Occipital lobe (tissue), 3 donors: ENCODE measurements at places on chromosomes 7 and 10.

DNA sequence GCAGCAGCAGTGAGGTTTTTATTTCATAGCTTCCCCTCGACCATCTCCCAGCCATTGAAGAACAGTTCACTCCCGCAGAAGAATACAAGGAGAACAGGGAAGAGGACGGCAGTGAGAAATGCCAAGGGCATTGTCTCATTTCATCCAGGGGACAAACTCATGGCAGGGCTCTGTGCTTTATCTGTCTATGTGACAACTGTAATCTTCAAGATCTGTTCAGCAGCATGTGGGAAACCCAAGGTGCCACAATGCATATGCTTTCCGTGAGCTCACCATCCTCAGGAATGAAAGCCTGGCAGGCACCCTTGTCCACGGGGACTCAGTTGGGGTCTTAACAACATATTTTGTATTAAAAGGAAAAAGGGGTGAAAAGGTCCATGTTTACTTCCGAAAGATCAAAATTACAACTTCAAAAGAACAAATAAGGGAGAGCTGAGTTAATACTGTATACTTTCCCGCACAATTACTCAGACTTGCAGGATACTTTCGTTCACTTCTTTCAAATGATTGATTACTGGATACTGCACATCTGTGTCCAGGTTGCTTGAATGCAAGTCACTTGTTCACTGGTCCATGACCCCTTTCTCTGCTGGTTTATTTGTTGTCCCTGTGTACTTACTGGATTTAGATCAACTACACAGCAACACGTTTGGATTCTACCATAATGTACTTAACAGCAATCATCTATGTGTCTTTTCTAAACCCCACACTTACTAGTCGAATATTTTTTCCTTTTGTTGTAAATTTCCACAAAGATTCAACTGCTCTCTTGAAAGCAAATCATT is 90.1 kb upstream of the ATP6V0A4 start:
- DNase-seq, result no peak

- no peak for DNase-seq
Measured at GRCh38 chr7:13604178-13604577, 385.3 kb downstream of the ETV1 start.

- no peak for DNase-seq
Measured at GRCh38 chr7:157613575-157614322, 276.9 kb downstream of the DNAJB6 start.

GRCh38 chr10:71314028-71314693 is 4.9 kb upstream of the SLC29A3 start:
- DNase-seq, result peak; percentile 14

DNA sequence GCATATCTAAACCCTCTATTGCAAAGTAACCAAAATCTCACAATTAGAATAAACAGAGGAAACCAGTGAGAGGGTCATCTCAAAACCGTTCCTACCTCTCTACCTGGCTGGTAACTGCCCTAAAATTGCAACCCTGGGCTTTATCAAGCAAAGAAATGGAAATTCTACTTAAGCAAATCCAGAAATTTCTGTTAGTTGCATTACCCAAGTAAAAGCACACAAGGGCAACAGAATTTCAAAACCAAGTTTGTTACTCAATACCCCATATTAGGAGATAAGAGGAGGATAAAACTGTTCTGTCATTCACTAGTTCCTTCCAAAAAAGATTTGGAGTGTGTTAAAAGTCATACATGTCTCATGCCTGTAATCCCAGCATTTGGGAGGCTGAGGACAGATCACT is 195.3 kb downstream of the FAM107B start:
- DNase-seq, result no peak

DNA sequence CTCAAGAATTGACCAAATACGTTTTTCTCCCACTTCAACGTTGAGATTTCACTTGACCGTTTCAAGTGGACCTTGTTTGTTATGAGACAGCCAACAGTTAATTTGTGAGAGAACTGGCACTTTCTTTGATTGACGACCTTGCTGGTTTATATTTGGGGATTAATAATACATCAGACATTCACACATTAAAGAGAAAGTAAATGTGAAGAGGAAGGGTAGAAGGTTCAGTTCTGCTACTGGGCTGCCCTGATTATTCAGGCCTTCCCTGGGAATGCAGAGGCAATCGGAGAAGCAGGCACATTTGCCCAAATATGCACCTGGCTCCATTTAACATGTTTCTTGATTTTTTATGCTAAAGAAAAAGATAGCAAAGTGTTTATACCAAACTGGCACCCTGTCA is 114.1 kb downstream of the POU6F2 start:
- DNase-seq, result no peak
